Stimulated activated CD8-positive, alpha-beta memory T cell treated with anti-CD3 and anti-CD28 coated beads, Interleukin-4, amount 100 ng/mL, for 1 hour (primary cell): ENCODE measurements at places on chromosomes 11 and 22.

GRCh38 chr22:50215297-50216054, 14.7 kb downstream of the SELENOO start:
- no peak for DNase-seq

GRCh38 chr22:47837703-47838102, 1075.3 kb downstream of the TBC1D22A start:
- no peak for DNase-seq

GRCh38 chr22:21009638-21010425, 5.1 kb upstream of the P2RX6 start:
- DNase-seq, result no peak

GRCh38 chr11:623999-624704, 603 bp downstream of the CDHR5 start:
- no peak for DNase-seq
